Tibial nerve (tissue), 4 donors: ENCODE measurements at places on chromosomes 1 and 21.

DNA sequence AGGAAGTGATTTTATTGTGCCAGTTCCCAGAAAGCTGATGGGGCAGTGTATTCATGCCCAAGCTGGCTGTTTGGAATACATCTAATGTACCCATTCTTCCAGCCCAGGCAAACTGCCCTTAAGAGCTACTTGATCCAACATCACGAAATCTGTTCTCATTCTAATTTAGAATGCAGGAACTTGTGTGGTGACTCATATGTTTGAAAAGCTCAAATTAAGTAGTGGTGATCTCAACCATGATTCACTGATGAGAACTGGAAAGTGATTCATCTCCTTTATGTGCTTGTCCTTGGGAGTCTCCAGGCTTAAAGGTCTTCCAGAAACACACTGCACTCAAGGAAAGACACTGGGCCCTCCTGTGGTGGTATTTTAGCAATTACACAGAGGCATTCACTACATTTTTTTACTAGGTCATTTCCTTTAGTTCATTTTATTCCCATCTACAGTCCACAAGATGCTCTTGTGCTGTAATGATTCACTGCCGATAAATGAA, 65.4 kb downstream of the RPE65 start:
- no peak for DNase-seq

DNA sequence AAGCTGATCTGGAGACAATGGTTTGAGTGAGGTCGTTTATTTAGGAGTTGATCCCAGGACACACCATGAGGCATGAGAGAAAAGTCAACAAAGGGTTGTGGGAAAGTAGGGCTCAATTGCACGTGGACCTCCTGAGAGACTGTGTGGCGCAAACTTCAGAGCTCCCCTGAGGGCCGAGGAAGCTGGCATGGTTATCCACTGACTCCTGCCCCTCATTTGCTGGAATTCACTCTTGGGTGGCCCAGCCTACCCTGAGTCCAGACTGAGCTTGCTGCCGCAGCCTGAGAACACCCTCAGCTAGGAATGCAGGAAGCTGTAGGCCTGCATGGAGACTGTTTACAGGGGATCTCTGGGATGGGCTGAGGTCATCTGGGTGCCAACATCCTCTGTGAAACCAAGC, 301.0 kb downstream of the RWDD3 start:
- DNase-seq = no peak

DNA sequence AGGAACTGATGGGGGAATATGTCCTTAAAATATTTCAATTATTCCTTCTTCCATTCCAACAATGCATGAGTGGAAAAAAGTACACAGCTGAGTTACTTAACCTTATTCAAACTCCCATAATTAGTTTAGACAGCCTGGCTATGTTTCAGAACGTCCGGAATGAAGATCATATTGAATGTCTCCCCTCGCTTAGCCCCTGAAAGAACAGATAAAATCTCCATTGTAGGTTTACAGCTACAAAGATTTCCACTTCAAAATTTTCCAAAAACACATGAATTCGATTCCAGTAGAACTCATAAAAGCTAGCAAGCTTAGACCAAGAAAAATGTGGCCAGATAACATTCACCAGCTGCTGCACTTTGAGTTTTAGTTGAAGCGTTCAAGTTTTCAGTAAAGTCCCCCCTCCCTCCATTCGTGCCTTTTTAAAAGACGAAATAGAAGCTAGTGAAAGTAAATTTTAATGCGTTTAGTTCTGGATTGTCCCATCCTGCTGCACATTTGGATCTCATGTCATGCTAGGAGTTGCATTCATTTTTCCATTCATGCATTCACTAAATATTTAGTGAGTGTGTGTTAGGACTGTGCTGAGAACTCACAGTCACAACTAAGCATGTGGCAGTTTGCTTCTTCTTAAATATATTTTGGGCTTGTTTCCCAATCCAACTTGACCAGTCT, 29.4 kb upstream of the SSX2IP start:
- no peak for DNase-seq

- no peak for DNase-seq
Observed at GRCh38 chr1:17640393-17640792, 100.9 kb downstream of the ARHGEF10L start.

DNA sequence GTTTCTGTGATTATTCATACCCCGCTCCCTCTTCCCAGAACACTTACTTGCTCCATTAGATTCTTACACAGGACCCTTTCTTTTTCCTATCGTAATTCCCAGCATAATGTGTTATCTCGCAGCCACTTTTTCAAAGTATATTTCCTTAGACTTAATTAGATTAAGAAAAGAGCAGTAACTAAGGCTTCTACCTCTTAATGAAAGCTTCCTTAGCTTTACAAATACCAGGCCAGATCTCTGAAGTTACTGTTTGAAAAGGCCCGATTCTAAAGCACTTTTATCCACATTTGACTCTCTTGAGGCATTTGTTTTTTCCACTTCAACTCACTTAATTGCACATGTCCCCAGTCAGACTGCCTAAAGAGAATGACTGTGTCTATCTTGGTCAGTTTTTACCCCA, 1264.3 kb upstream of the ADGRL2 start:
- DNase-seq = no peak

- no peak for DNase-seq
Observed at GRCh38 chr1:229664133-229664689, 38.2 kb downstream of the URB2 start.

- DNase-seq = no peak
Observed at GRCh38 chr1:27872059-27872801, at the start of gene THEMIS2. Gene THEMIS2, plus strand, starts transcription at chr1:27872544. Its CDS starts 28 bp downstream, at chr1:27872572.

DNA sequence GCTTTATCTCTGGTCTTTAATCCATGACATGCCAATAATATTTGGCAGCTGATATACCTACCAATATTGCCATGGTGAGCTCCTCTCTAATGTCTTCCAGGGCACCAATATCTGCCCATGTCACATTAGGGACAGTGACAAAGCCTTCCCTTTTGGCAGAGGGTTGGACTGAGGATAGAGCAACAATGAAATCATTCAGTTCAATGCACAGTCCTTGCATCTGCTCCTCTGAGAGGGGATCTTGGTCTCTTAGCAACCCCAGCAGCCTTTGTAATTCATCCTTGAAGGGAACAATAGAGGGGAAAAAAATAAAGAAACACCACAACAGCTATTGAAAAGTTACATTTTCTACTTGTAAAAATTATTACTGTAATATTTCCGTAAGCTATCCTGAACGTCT, 42.3 kb downstream of the NVL start:
- no peak for DNase-seq

- DNase-seq = no peak
Observed at GRCh38 chr1:87084244-87084836, 169.9 kb downstream of the HS2ST1 start.

DNA sequence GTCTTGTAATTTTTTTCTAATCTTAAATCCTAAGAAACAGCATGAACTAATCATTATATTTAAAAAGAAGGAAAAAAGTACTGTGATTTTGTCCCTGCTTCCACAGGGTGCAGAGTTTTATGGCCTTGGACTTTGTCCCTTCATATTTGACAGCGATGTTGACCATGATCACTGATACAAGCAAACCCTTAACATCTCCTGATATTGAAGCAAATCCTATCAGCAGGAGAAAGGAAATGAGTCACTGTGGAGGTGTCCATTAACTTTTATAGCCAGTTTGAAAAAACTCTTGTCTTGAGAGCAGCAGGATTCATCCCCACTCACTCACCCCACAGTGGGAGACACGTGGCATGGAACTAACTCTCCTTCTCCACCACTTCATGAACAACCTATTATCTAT, 5.1 kb upstream of the REG4 start:
- no peak for DNase-seq

GRCh38 chr1:89922911-89923310, 72.0 kb upstream of the ZNF326 start:
- no peak for DNase-seq
